ENCODE measurements at places on chromosomes 4 and X.

GRCh38 chr4:6375620-6376295 is 96.7 kb downstream of the PPP2R2C start:
- no peak for DNase-seq

DNA sequence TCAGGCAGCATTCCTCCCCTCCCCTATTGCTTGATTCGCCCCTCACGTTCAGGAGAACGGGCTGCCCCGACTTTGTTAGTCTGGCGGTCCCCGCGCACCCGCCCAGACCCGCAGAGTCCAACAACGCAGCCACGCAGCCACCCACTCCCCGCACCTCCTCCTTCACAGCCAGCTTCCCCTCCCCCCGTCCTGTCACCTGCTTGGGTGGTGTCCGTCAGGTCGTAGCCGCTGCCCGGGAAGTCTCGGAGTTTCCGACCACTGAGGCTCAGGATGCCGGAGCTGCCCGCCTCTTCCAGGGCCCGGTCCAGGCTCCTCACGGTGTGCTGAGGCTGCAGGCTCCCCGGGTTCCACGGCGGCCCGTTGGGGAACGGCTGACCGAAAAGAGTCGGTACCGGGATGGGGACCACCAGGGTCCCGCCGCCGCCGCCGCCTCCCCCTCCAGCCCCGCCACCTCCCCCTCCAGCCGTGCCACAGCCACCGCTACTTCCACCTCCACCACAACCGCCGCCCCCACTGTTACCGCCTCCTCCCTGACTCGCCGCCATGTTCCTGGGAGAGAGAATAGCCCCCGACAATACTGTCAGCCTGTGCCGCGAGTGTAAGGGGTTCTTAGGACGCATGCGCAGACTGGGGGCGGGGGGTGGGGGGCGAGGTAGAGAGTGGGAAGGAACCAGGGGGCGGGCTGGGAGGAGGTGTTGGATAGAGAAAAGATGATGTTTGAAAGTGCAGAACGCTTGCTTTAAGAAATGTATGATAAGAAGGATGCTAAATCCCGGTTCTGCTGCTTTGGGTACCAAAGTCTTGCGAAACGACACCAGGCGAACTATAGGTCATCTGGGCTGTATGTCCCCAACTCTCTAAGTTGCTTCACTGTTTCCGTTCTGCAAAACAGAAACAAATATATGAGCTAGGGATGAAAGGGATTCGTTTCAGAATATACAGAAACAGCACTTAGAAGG is at the start of gene LRCH2:
LRCH2 (minus strand) TSS at position 600 of the 959 bp plus-strand sequence; CDS start at position 545, 55 bp downstream.
- DNase-seq, result no peak

GRCh38 chr4:102586644-102587021 is 85.5 kb downstream of the NFKB1 start:
- no peak for DNase-seq

DNA sequence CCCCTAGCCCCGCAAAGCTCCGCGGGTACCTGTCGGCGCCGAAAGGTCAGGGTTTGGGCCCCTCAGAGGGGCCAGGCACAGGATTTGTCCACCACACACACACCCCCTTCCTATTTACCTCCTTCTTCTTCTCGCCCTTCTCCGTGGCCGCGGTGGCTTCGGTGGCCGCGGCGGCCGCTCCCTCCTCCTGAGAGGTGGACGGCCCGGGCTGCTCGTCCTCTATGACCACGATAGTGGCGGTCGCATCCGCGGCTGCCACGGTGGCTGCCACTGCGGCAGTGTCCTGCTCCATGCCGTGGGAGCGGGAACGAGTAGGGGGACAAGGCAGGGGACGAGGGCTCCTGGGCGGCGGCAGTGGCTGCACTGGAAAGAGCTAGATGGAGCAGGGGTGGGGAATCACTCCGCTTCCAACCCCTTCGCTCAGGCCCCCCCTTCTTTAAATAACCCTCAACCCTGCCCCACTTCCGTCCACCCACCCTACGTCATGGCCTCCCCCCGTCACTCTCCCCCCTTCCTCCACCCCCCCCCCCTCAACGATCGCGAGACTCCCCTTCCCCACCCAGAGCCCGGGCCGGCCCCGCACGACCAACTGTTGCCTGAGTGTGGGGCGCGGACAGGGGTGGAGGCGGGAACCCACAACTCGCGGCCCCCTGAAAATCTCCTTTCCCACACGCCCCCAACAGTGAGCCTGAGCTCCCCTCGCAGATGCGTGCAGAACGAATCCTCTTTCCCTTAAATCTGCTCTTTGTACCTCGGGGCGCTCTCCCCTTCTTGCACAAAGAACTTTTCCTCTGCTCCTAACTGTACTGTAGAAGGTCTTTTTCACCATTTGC is at the start of gene SMARCA1:
SMARCA1 (minus strand) TSS at position 412 of the 833 bp plus-strand sequence; CDS start at position 292, 120 bp downstream.
- DNase-seq, result peak; percentile 33

DNA sequence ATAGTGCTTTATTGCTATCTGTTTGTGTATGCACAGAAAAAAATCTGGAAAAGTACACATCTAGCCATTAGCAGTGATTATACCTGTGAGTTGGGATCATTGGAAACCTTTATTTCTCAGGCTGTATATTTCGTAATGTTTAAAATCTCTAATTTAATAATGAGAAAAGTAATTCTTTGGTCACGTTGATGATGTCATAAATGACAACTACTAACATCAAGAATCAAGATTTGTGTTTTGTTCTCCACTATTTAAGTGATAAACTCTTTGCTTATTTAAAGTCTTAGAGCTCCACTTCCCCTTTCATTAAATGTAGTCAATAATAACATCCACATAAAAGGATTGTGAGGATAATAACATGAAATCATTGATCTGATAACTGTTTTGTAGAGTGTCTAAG is 126.2 kb downstream of the TMA16 start:
- no peak for DNase-seq

DNA sequence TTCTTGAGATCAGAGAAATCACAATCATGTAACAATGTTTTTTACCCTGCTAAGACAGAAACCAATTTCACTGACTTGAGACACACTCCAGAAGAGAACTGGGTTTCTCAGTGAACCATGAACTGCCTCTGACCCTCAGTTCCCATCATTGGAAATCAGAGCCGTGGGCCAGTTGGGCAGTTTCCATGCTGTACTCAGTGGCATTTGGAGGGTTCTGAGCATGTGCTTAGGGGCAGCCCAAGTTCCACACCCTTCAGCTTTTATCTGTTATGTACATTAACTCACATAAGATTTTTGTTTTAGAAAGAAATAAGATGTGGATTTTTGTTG is 77.9 kb downstream of the BTC start:
- DNase-seq, result peak; percentile 29

- no peak for DNase-seq
Observed at GRCh38 chrX:119762718-119763117, 4.3 kb downstream of the SOWAHD start.

- no peak for DNase-seq
Observed at GRCh38 chr4:8346838-8347605, 77.5 kb downstream of the HTRA3 start.

GRCh38 chr4:14675279-14675985 is 326.8 kb upstream of the CPEB2 start:
- no peak for DNase-seq

DNA sequence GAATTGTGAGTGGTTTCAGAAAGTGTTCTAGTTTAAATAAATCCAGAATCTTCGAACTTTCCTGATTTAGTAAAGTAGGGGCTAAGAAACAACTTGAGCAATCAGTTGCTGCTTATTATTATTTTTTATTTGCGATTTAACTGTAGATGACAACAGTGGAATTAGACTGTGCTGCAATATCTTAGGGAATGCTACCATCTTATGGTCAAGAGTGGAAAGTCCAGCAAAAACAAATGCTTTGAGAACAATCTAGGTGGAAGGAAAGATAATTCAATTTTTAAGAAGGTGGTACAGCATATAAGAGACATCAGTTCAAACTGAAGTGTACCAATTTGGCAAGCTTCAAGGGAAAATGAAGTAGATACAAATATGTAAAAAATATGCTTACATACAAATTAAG is 73.3 kb downstream of the CYLC1 start:
- no peak for DNase-seq

DNA sequence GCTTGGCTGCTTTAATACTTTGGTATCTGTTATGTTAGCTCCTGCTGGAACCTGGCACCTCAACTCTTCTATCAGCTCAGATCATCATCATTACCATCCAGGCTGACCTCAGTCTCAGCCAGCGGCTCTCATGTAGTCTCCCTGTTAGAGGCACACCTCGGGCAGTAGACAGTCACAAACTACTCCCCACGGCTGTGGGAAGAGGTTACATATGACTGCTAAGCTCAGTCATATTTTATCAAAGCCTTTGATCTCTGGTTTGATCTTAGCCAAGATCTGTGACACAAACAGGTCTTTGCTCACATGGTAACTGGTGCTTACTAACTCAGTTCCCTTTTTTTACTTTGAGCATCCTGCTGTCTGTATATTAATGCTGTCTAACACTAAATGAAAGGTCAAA is 384.9 kb downstream of the CENPC start:
- no peak for DNase-seq

All from kidney tubule cell (primary cell).